ENCODE measurements at places on chromosomes 3 and 15.

DNA sequence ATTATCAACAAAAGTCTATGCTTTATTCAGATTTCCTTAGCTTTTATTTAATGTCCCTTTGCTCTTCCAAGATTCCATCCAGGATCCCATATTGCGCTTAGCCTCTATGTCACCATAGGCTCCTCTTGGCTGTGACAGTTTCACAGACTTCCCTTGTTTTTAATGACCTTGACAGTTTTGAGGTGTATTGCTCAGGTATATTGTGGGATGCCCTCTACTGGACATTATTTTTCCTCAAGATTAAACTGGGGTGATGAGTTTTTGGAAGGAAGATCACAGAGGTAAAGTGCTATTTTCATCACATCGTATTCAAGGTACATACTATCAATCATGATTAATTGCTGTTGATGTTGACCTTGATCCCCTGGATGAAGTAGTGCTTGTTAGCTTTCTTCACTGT is 99.1 kb upstream of the SMAD3 start:
- DNase-seq: no peak

DNA sequence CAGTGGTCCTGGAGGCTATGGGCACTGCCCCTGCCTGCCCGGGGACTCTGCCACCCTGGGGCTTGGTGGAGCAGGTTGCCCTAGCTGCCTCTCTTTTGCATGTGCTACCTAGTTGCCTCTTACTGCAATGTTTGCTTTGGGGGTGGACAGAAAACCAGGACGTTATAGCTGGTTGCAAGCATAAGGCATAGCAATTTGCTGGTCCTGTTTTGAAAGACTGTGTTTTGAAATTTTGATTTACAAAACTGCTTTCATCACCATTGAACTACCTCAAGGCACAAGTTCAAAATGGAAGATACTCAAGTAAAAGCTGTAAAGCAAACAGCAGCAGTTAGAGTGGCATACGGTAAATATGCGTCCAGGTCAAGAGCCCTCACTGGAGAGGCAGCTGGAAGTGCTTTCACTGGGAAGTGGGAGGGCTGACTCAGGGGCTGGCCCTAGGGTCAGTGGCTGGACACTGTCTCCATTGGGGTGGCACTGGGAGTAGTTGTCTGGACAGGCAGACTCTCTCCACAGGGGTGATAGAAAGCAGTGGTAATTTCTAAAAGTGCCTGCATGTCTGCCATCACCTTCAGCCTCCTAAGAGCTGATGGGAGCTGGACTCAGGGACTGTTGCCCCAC is 138.1 kb downstream of the CHDH start:
- no peak for DNase-seq

GRCh38 chr3:167810236-167810635 is 74.7 kb downstream of the SERPINI1 start:
- no peak for DNase-seq

GRCh38 chr15:87902772-87903426 is 353.6 kb downstream of the NTRK3 start:
- no peak for DNase-seq

- no peak for DNase-seq
Observed at GRCh38 chr3:60064210-60065178, 1014.7 kb upstream of the CFAP20DC start.

DNA sequence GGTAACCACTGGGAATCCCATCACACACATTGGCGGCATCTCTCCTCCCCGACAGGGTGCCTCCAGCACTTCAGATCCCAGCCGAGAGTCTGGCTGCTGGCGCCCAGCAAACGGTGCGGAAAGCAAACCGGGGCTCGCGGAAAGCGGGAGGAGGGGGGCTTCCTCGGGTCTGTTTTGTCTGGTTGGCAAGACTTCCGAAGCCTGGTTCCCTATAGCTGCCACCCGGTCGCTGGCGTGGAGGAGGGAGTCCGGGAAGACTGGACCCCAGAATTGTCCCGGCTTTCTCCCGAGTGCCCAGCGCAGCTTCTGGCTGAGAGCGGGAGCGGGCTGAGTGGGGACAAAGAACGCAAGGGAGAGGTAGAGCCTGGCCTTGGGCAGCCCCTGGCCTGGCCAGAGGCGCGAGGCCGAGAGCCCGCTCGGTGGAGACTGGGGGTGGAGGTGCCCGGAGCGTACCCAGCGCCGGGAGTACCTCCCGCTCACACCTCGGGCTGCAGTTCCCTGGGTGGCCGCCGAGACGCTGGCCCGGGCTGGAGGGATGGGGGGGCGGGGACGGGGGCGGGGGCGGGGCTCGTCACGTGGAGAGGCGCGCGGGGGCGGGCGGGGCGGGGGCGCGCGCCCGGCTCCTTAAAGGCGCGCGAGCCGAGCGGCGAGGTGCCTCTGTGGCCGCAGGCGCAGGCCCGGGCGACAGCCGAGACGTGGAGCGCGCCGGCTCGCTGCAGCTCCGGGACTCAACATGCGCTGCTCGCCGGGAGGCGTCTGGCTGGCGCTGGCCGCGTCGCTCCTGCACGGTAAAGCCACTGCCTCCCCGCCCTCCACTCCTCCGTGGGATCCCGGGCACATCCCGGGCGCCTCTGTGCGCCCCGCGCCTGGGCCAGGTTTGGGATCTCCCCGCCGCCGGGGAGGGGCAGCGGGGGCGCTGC is at the start of gene CHRNA7:
Gene CHRNA7, plus strand, starts transcription at position 654 of the 920 bp plus-strand sequence. Its CDS starts 80 bp downstream, at position 734.
- no peak for DNase-seq
